Cardiac muscle cell (in vitro differentiated cells and primary cell): ENCODE measurements at places on chromosomes 16 and 17. TPM values are rescaled to one million over a fixed set of nuclear protein-coding genes. Genes with fewer than 3 reads are reported as not detected.
A peak's percentile ranks its signal among the peaks of the same experiment; 100 is the strongest.

The TMC8 gene
- polyA plus RNA-seq: 1.8 and 3.1 TPM in 2 replicates

The KRT9 gene
- not detected in 2 replicates for polyA plus RNA-seq

DNA sequence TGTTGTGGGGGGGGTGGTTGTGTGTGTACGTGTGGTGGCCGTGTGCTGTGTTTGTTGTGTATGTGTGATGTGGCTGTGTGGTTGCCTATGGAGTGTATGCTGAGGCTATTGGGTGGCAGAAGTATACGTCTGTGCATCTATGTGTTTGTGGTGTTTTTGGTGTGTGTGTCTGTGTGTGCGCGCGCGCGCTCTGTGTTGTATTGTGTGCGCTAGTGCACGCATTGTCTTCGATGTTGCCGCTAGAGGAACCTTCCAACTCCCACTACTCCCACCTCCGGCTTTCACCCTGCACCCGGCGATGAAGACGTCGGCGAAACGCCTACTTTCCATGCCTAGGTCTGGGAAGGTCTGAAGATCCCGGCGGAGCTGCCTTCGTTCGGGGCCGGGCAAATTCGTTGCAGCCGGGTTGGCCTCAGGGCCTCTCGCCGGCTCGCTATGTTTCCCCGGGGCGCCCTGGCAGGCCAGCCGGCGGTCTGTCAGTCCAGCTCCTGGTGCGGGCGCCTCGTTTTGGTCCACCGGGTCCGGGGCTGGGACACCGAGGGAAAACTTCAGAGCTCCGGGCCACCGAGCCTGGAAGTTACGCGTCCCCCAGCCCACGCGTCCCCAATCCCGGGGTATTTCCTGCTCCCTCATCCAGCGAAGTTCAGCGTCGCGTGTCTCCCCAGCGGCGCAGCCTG lies 5.2 kb upstream of the DLX4 start:
- peak; percentile 38 for DNase-seq

DNA sequence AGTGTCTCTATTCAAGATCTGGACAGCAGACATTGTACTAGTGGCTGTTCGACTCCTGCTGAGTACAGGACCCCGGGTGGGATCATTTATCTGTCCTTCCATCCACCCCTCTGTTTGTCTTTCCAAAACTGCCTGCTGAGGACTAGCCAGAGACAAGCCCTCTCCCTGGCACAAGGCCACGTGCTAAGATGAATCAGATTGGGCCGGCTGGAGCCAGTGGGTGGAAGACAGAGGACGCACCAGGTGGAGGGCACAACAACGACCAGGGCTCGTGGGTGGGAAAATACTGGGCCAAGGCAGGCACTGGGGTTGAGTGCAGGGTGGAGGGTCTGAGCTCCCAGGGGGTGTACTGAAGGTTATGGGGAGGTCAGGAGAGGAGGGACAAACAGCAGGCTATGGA lies 1.4 kb upstream of the CA7 start:
- no peak for DNase-seq

DNA sequence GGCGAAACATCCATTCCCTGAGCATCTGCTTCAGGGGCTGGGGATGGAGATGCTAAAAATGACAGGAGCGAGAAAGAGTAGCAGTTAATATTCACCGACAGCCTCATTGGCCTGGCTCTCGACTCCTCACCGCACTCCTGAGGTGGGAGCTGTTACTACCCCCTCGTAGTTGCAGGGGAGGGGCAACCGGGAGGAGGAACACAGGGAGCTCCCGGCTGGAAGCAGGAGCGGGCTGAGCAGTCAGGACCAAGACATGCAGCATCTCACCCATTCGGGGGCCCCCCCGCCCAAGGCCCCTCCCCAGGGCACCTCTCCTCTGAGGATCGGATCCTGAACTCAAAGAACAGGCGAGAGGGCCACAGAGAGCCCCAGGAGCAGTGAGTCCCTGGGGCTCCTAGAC lies 4.5 kb upstream of the ACSF3 start:
- DNase-seq: no peak

- DNase-seq: peak; percentile 51
Observed at GRCh38 chr16:86734543-86735460, 156.5 kb downstream of the FOXL1 start.

GRCh38 chr16:57606147-57606846 lies 22.1 kb upstream of the ADGRG1 start:
- no peak for DNase-seq
